ENCODE measurements at places on chromosomes 6 and 20.

GRCh38 chr20:4040283-4041179, 25.2 kb upstream of the RNF24 start:
- no peak for DNase-seq

DNA sequence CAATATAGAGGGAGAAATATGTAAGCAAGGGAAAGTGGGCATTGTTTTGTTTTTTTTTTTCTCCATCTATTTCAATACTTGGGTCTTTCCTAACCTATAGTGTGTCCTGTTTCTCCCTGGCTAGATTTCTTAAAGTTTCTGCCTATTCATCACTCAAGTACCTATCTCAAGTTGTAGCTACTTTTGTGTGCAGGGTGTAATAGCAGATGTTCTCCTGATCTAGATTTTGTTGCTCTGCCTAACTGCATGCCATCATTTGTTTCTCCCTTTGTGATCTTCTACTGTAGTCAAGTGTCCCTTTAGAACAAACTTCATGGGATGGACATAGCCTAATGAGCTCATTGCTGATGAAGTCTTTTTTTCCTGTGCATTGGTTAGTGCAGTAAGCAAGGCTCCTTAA, 45.8 kb downstream of the TOP1 start:
- no peak for DNase-seq

GRCh38 chr6:29919506-29920445, 22.6 kb upstream of the HLA-A start:
- no peak for DNase-seq

DNA sequence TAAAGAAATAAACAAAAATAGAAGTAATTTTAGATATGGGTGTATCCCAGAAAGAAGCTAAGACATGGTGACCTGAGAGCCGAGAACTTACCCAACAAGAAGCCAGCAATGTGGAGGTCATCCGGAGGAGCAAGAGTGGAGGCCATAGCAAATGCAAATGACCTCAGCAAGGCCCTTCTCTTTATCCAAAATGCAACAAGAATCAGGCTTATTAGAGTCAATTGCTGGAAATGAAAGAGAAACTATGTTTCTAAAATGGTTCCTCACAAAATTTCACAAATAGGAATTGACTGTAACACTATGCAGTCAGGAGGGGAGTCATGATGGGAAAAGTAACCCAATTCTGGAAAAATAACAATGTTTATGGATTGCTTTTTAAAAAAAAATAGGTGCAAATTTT, 90.4 kb downstream of the TNFAIP3 start:
- no peak for DNase-seq

GRCh38 chr20:15565786-15566185, 1007.5 kb downstream of the KIF16B start:
- no peak for DNase-seq

DNA sequence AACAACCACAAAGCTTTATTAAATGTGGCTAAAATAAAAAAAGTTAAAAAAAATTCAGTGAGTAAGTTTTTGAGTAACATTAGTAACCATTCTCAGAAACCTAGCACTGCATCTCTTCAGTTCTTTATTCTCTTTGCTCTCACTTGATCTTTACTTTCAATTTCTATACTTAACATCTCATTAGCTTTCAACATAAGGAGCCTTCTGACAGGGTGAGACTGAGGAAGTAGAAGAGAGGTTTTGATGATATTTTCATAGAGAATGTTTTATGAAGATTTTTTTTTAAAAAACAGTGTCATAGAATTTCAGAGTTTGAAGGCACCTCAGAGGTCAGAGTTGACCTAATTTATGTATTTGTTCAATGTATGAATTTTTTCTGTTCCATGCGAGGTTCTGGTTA, 60.8 kb downstream of the FAM83B start:
- DNase-seq: no peak

All from stimulated activated CD8-positive, alpha-beta memory T cell treated with anti-CD3 and anti-CD28 coated beads, Interleukin-4, amount 100 ng/mL, for 1 hour (primary cell).